Left renal pelvis (tissue), 4 donors: ENCODE measurements at places on chromosomes 1 and 21. TPM values are rescaled to one million over a fixed set of nuclear protein-coding genes. Genes with fewer than 3 reads are reported as not detected.
A peak's percentile ranks its signal among the peaks of the same experiment; 100 is the strongest.

GRCh38 chr1:39508857-39509305 is 17.4 kb downstream of the BMP8A start:
- no peak for DNase-seq

Gene BOLA1
- 19.3 TPM for polyA plus RNA-seq

Gene MYOM3
- polyA plus RNA-seq, result 15.5 TPM

Gene SPATA21
- polyA plus RNA-seq, result 0.15 TPM

Gene SELL
- polyA plus RNA-seq, result 2.6 TPM

DNA sequence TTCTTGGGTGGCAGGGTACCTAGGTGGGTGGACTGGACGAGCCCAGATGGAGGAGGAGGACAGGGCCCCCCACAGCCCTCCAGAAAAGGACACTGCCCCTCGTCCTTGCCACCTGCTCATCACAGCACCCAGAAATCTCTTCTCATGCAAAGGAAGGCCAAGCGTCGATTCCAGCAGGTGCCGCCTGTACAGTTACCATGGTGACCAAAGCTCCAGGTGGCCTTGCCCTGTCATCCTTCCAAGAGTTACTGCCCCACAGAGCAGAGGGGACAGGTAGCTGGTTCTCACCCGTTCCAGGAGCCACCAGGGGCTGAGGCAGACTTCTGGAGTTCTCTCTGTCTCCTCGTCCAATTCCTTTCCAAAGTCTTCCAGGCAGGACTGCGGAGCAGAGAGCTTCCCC is 119.9 kb upstream of the VAMP3 start:
- no peak for DNase-seq

Gene SPRR3
- polyA plus RNA-seq, result 0.63 TPM

- DNase-seq, result no peak
Measured at GRCh38 chr1:33137800-33138199, 44.0 kb downstream of the TRIM62 start.

Gene MYOC
- 0.18 TPM for polyA plus RNA-seq

Gene MYBPH
- polyA plus RNA-seq, result 0.10 TPM

DNA sequence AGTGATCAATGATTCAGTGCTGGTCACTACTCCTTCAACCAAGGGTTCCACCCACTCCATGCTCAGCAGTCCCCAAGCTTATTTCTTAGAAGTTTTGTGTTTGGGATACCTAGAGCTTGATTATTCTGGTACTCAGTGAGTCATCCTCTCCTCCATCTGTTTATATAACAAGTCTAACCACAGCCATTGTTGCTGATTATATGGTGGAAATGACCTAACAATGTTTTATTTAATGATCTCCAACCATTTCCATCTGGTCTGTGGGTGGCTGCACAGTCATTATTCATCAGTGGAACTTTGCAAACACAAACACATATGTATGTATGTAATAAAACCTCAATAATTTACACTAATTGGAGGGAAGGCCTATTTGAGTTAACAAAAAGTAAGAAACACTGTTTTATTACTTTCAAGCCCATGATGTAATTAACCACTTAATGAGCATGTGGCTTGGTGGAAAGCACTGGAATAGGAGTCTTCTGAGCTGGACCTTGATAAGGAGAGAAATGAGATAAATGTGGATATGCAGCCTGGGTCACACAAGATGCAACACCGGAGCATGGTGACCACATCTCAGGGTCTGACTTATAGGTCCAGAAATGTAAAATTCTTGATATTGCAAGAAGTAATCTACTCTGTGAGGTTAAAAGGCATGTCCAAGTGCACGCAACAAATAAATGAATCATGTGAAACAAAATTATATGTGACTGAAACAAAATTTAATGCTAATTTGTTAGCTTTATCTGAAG is 99.0 kb upstream of the WLS start:
- DNase-seq, result no peak

Gene IGSF3
- polyA plus RNA-seq, result 18.6 TPM

DNA sequence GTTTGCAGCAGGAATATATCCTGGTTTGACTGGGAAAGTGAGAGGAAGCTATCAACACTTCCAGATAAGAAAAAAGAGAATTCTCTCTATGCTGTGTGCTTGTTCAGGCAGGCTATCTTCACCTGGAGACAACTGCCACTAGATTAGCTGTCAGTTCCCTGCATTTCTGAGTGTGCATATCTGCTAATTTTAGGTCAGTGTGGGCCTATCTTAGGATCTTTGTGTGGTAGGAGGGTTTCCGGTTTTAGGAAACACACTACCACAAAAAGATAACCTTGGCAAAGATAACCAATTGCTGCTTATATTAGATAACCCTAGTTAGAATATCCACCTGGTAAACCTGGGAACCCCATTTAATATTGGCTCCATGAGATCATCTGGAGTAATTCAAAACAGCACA is 22.5 kb upstream of the GBP5 start:
- DNase-seq, result no peak

DNA sequence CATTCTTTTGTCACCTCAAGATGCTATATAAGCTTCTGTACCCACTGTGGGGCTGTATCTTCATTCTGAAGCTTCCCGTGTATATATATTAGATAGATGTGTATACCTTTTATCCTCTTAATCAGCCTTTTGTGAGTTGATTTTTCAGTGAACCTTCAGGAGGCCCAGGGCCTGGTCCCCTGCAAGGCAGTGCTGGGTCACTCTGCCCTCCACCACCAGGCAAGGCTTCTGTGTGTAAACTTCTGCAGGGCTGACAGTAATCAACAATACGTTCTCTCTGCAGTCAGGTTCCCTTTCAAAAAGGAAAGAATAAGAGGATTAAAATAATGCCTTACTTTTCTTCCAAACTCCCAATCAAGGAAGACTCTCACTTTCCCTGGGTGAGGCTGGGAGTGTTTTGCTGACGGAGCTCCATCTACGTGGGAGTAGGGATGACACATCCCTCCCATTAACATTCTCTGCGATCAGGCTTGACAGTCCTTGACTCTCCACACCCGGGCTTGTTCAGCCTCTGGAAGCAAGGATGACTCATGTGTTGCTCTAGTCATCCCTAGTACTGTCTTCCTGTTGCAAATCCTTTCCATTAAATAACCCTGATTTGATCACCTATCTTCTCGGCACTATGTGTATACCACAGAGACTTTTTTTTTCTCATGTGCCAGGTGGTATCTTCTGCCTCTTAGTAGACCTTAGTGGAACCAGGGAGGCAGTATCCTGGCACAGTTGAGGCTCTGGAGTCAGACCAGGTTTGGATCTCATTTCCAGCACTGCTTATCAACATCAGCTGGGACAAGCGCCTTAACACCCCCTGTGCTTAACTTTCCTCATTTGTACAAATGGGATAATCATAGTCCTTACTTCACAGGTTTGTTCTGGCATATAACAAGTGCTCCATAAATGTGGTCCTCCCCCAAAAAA is 70.3 kb upstream of the KCNK1 start:
- peak; percentile 7 for DNase-seq

- DNase-seq, result no peak
Measured at GRCh38 chr1:26851106-26851684, 11.8 kb upstream of the SFN start.

- no peak for DNase-seq
Measured at GRCh38 chr1:114035304-114035700, 56.0 kb downstream of the OLFML3 start.

Gene TAF13
- 48.8 TPM for polyA plus RNA-seq

GRCh38 chr1:155005076-155006011 is 2.7 kb downstream of the ZBTB7B start:
- DNase-seq, result no peak

DNA sequence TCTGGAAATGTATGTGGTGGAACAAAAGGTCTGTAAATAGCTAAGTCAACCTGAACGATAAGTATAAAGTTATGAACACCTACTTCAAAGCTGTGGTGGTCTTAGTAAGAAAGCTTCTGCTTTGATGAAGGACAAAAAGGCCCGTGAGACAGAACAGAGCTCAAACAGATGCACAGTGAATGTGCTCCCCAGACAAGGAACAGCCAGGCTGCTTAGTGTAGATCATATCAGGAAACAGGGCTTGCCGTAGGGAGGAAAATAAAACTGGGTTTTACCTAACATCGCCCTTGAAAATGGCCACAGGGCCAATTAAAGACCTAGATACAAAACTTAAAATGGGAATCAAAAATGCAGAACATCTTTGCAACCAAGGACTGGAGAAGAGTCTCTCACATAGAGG is 40.2 kb downstream of the PRSS38 start:
- no peak for DNase-seq

Gene IL22RA1
- 4.0 TPM for polyA plus RNA-seq

DNA sequence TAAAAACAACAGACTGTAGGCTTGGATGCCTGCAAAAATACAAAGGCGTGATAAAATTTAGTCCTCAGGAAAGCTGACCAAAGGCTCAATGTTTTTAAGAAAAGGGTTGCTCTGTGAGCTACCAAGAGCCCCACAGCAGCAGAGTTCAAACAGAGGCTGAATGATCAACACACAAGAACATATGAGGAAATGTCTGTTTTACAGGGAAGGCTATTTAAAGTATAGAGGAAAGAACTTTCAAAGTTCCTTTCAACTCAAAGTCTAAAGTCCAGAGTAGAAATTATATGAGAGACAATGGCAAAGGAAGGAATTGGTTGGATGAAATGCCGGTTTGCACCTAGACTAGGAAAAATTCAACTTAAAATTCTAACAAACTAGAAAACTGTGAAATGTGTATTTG is 8.6 kb downstream of the CLSTN1 start:
- DNase-seq, result no peak
